ENCODE measurements at places on chromosomes 1 and 21.
A peak's percentile ranks its signal among the peaks of the same experiment; 100 is the strongest.

DNA sequence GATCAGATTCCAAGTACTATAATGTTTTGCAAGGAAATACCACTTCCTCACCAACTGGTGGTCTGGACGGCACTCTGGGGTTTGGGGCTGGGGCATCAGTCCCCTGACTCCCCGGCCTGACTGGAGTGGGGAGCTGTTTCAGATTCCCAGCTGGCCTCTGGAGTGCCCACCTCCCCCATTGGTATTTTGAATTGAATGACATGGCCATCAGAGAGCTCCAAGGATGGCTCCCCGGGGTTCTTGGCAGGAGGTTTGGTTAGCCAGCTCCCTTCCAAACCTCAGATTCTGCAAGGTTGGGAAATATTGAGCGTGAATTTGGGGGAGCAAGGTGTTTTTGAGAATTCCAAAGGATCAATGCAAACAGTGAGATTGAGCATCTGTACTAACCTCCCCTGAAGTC, 2.2 kb upstream of the INAVA start:
- DNase-seq, result no peak

DNA sequence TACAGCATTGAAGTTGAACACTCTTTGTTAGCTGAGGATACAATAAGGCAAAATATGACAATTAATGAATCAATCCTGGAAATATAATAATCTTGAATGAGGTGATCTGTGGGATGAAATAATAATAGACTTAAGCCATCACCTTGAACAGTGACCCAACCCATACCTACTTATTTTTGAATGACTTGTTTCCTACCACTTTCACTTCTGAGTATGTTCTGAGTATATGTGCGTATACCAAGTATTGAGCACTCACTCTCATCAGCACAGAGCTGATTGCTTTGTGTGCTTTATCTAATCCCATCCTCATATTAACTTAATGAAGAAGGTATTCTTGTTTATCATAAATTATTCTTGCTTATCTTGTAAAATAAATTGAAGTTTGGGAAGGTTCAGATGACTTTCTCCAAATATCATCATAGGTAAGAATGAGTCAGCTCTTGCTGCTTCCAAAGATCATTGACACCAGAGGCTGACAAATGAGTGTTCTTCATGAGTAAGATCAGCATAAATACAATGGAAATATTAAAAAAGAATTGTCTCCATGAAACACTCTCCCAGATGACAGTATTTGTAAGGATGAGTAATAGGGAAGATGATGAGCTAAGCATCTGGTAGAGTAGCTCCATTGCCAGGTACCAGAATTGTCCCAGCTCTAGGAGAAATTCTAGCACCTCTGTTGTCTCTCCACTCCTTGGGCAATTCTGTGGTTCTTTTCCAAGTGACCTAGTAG, 198.1 kb upstream of the KIAA0040 start:
- DNase-seq, result no peak

- peak; percentile 29 for DNase-seq
Measured at GRCh38 chr1:234925440-234926263, 203.0 kb downstream of the TOMM20 start.

DNA sequence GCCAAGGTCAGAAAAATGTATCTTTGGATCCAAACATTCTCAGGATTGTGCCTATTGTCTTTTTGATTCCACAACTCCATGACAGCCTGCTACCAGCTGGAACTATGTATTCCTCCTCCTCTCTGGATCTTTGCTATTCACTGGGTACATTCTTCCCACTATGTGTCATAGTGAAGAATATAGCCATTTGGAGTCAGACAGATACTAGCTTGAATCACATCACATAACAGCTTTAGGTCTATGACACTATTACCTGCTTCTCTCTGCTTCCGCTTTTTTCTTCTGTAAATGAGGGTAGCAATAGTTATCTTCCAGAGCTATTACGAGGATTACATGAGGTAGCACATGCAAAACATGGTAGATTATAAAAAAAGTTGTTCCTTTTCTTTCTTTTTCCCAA, 5.4 kb upstream of the EXO1 start:
- DNase-seq, result no peak
